Tibial nerve (tissue), 4 donors: ENCODE measurements at places on chromosomes 7 and 10. TPM values are rescaled to one million over a fixed set of nuclear protein-coding genes. Genes with fewer than 3 reads are reported as not detected.

The RTKN2 gene
- total RNA-seq: not detected

The FBXO24 gene
- 2.2 TPM for total RNA-seq

The CABCOCO1 gene
- total RNA-seq: not detected

DNA sequence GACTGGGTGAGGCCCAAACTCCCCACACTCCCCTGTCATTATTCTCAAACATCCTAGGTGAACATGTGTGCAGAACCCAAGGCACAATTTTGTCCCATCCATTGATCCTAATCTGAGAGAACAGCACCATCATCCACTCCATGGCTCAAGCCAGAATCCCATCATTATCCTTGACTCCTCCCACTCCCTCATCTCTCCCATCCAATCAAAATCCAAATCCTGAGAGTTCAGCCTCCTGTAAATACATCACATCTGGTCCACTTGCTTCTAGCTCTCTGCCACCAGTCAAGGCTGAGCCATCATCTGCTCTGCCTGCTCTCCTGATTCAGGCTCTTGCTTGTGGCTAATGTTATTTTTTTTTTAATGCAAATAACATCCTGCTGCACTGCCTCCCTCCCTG, 75.9 kb upstream of the SLF2 start:
- DNase-seq: no peak

DNA sequence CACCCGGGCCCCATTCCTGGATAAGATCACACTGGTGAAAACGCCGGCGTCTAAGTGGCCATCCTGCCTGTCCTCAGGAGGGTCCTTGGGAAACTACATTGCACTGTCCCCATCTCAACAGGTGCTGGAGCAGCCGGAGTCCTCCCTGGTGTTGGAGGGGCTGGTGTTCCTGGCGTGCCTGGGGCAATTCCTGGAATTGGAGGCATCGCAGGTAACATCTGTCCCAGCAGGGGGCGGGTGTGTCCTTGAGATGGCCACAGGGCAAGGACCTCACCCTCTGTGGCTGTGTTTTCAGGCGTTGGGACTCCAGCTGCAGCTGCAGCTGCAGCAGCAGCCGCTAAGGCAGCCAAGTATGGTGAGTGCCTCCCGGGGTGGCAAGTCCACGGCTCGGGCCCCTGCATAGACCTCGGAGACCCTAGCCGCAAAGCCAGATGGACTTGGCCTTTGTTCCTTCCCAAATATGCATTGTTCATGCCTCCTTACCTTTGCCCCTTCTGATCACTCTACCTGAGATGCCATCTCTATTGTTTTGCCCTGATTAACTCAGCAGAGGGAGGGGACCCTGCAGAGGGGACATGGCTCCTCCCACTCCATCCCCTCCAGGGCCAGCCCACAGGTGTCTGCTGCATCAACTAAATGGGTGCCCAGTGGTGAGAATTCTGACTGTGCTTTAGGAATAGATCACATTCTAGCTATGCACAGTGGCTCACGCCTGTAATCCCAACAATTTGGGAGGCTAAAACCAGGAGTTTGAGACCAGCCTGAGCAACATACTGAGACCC, 23.8 kb downstream of the ELN start:
- no peak for DNase-seq

GRCh38 chr10:15605740-15606369, 113.9 kb downstream of the ITGA8 start:
- DNase-seq: no peak

GRCh38 chr10:47425813-47426419, 41.8 kb upstream of the ZNF488 start:
- DNase-seq: no peak

DNA sequence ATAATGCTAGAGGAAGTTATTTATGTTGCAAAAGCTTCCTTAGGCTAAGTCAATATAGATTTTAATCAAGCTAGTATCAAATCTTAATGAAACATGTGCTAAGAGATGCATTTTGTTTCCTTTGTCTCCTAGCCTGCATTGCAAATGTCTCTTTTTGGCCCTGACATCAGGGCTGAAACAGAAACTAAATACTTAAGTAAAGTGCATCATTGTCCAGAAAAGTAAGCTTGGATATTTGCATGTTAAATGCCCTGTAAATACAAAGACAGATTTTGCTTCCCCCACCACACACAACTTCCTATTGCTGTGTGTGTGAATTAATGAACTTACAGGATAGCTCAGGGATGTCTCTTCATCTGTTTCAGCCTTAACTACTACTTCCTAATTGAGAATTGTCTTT, 10.0 kb upstream of the STAMBPL1 start:
- no peak for DNase-seq

- DNase-seq: no peak
Observed at GRCh38 chr10:128959746-128960145, 507.3 kb upstream of the MGMT start.

DNA sequence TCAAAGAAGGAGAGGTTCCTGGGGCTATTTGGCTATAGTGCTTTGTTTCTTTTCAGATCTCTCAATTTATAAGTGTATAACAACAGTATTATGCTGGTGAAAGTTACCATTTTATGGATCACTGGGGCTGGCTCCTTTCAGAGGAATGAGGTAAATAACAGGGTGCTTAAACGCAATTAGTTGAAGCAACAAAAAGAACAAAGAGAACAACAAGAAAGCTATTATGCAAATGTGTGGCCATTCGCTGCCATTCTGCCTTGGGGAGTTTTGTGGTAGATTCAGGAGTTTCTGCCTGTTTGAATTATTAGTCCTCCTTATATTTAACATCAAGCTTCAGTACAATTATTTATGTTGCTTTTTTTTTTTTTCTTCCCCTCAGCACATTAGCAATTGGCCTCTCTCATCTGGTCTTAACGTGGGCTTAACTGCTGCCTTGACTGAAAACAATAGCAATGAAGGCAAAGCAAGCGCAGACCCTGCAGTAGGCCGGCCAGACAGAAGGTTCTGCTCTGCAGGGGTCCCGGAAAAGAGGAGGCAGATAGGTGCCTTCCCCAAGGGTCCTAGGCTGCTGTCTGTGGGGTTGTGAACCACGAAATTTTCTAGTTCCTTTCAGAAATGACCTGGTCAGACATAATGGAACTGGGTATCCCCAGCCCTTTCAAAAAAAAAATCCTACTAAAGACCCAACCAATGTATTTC, 339.9 kb upstream of the PODXL start:
- no peak for DNase-seq
